ENCODE measurements at places on chromosomes 6 and 20.
A peak's percentile ranks its signal among the peaks of the same experiment; 100 is the strongest.

DNA sequence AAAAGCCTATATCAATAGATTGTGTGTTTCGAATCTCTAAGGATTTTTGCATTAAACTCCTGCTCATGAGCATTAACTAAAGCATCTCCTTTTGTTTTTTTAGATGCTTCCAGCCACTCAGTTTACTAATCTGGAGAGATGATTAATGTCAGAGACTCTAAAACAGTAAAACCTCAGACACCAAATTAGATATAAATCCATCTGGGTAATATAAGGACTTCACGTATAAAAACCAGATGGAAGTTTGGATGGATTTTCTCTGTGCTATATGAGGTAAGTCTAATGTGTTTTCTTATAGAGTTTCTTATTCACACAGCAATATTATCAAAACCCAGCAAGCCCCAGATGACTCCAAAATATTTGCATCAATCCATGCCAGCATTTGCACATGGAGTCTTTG lies 137.2 kb downstream of the SYNE1 start:
- H3K27me3 ChIP-seq, result no peaks in the 10 kb centered on the region
- H3K4me3 ChIP-seq, result no peak overlapping the region
- H3K27ac ChIP-seq, result no peak overlapping the region

DNA sequence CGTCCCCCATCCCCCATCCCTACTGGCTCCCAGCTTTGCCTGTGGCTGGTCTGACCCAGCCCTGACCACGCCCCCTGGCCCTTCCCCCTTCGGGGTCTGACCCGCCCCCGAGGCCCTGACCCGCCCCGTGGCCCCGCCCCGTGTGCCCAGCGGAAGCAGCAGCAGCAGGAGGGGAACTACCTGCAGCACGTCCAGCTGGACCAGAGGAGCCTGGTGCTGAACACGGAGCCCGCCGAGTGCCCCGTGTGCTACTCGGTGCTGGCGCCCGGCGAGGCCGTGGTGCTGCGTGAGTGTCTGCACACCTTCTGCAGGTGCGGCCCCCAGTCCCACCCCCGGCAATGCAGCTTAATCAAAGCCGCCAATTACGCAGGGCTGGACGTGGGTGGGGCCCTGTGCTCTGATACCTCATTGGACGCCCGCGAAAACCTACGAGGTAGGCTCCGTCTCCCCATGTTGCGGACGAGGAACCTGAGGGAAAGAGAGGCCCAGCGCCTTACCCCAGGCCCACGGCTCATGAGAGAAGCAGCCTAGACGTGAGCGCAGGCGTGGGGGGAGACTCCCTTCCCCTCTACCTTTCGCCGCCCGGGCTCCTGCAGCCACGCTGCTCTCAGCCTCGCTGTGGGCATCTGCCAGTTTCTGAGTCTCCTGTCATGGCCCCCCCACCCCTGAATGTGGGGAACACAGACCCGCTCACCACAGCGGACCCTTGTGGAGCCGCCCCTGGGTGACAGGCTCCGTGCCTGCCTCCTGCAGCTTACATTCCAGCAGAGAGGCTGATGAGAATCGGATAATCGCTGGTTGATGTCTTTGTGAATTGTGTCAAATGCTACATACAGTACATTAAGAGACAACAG lies 12.8 kb downstream of the RBCK1 start:
- H3K4me1 ChIP-seq, result no peaks in the 10 kb centered on the region
- no peaks in the 10 kb centered on the region for H3K27me3 ChIP-seq
- DNase-seq, result no peak
- no peak overlapping the region for H3K27ac ChIP-seq
- H3K4me3 ChIP-seq, result no peak overlapping the region

GRCh38 chr20:25023356-25023755 lies 30.8 kb upstream of the APMAP start:
- H3K27me3 ChIP-seq, result no peaks in the 10 kb centered on the region
- H3K36me3 ChIP-seq, result no peaks in the 10 kb centered on the region
- peaks cover 8% of the 10 kb centered on the region for H3K4me1 ChIP-seq

- peak; percentile 35 for DNase-seq
- no peak within 1 kb of the TSS for H3K27ac ChIP-seq
- no peaks in the 10 kb centered on the region for H3K36me3 ChIP-seq
- peaks cover 84% of the 10 kb centered on the region for H3K27me3 ChIP-seq
- H3K4me1 ChIP-seq, result peaks cover 7% of the 10 kb centered on the region
Observed at GRCh38 chr6:151807513-151808370, at the start of gene ESR1. Gene ESR1, plus strand, starts transcription at chr6:151807682. Its CDS starts 231 bp downstream, at chr6:151807913.

- H3K36me3 ChIP-seq, result no peaks in the 10 kb centered on the region
- H3K4me3 ChIP-seq, result peak overlapping the region; percentile 74
- DNase-seq, result peak; percentile 97
- H3K4me1 ChIP-seq, result peaks cover 4% of the 10 kb centered on the region
Observed at GRCh38 chr20:35447082-35447789, 8.2 kb upstream of the CEP250 start.

- DNase-seq, result no peak
- no peak overlapping the region for H3K27ac ChIP-seq
- H3K4me1 ChIP-seq, result peaks cover 9% of the 10 kb centered on the region
- H3K36me3 ChIP-seq, result no peaks in the 10 kb centered on the region
- H3K27me3 ChIP-seq, result no peaks in the 10 kb centered on the region
Observed at GRCh38 chr6:106446287-106446885, 85.9 kb downstream of the CRYBG1 start.

DNA sequence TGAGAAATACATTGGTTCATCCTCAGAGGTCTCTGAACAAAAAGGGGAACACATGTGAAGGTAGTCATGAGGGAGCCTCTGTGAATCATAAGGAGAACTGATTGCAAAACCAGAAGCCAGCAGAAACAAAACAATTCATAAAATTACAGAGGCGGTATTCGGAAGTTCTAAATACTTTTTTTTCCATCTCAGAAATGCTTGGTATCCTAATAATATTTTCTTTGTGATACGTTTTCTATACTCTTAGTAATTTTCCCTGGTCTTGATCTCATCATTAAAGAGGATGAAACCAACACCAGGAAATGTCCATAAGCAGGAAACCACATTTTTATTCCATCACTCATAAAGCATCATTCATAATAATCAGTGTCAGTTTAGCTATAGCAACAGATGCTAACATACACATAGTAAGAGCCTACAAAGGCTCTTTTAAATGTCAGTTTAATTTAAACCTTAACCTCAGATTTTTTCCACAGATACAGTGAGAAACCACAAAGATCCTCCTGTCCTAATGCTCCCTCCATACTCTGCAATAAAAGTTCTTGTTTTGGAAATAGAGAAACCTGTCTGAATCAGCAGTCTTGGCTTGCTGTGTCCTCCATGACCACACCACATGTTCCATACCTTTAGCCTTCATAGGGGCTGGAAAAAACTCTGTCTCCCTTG lies 29.2 kb downstream of the SGK1 start:
- DNase-seq, result no peak
- H3K4me3 ChIP-seq, result no peak overlapping the region
- H3K27me3 ChIP-seq, result no peaks in the 10 kb centered on the region
- H3K36me3 ChIP-seq, result peaks cover 1% of the 10 kb centered on the region
- H3K27ac ChIP-seq, result no peak overlapping the region
- no peaks in the 10 kb centered on the region for H3K4me1 ChIP-seq

- no peak overlapping the region for H3K27ac ChIP-seq
- H3K36me3 ChIP-seq, result no peaks in the 10 kb centered on the region
- no peak overlapping the region for H3K4me3 ChIP-seq
Observed at GRCh38 chr6:136960781-136961180, 38.7 kb downstream of the SLC35D3 start.

DNA sequence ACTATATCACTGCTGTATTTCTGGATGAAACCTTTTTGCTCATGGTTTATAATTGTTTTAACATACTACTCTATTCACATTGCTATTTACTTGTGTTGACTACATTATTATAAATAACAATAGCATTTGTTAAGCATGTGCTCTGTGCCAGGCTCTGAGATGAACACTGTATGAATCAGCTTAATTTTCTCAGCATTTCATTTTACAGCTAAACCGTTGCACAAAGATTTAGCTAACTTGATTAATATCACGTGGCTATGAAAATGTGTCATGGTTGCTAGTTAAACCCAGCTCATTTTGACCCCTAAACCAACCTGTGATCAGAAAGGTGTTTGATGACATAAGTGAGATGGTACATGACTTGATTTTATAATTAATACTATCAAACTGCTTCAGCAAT lies 77.5 kb downstream of the NCOA7 start:
- H3K27me3 ChIP-seq, result no peaks in the 10 kb centered on the region
- H3K27ac ChIP-seq, result no peak overlapping the region
- H3K4me3 ChIP-seq, result no peak overlapping the region
- no peaks in the 10 kb centered on the region for H3K36me3 ChIP-seq
